Upper lobe of left lung (tissue), 6 donors: ENCODE measurements at places on chromosomes 16 and 17.
A peak's percentile ranks its signal among the peaks of the same experiment; 100 is the strongest.

- DNase-seq = no peak
- H3K27me3 ChIP-seq = no peaks in the 10 kb centered on the region
- H3K4me1 ChIP-seq = peaks cover 67% of the 10 kb centered on the region
- no peak overlapping the region for H3K4me3 ChIP-seq
Observed at GRCh38 chr17:1003972-1004768, 7.2 kb downstream of the TIMM22 start.

- peaks cover 32% of the 10 kb centered on the region for H3K27me3 ChIP-seq
- H3K27ac ChIP-seq = no peak overlapping the region
- H3K4me3 ChIP-seq = no peak overlapping the region
- peaks cover 25% of the 10 kb centered on the region for H3K4me1 ChIP-seq
Observed at GRCh38 chr16:51157698-51158097, 6.6 kb upstream of the SALL1 start.

- DNase-seq = no peak
- H3K36me3 ChIP-seq = no peaks in the 10 kb centered on the region
- H3K27ac ChIP-seq = no peak overlapping the region
- H3K4me3 ChIP-seq = no peak overlapping the region
- H3K27me3 ChIP-seq = no peaks in the 10 kb centered on the region
Observed at GRCh38 chr16:85238233-85238647, 126.0 kb upstream of the CIBAR2 start.

DNA sequence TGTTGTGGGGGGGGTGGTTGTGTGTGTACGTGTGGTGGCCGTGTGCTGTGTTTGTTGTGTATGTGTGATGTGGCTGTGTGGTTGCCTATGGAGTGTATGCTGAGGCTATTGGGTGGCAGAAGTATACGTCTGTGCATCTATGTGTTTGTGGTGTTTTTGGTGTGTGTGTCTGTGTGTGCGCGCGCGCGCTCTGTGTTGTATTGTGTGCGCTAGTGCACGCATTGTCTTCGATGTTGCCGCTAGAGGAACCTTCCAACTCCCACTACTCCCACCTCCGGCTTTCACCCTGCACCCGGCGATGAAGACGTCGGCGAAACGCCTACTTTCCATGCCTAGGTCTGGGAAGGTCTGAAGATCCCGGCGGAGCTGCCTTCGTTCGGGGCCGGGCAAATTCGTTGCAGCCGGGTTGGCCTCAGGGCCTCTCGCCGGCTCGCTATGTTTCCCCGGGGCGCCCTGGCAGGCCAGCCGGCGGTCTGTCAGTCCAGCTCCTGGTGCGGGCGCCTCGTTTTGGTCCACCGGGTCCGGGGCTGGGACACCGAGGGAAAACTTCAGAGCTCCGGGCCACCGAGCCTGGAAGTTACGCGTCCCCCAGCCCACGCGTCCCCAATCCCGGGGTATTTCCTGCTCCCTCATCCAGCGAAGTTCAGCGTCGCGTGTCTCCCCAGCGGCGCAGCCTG is 5.2 kb upstream of the DLX4 start:
- no peak overlapping the region for H3K27ac ChIP-seq
- no peak for DNase-seq
- H3K27me3 ChIP-seq = peaks cover 44% of the 10 kb centered on the region
- H3K4me3 ChIP-seq = no peak overlapping the region

DNA sequence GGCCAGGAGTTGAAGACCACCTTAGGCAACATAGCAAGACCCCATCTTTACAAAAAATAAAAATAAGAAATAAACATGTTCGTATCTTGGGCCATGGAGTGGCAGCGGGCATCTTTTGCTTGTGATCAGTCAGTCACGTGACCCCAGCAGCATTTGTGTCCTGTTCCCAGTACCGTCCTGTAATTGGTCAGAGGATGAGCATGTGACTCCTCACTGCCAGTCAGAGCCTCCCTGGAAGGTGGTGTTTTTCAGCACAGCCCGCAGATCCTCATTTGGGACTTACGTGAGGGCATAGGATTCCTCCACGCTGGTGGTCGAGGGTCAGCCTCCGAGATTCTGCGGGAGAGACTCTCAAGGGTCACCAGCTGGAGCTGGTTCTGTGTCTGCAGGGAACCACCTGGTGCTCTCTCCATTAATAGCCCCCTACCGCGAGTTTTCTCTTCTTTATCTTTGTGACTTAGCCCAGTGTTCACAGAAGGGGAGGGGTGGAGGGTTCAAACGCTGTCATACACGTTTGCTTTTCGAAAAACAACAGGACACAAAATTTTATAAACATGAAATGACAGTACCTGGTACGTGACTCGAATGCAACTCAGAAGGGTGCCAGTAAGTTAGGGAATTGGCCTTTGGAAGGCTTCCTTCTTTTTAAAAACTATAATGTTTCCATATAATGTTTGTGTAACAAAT is 17.2 kb downstream of the MRC2 start:
- no peak overlapping the region for H3K4me3 ChIP-seq
- H3K4me1 ChIP-seq = peaks cover 13% of the 10 kb centered on the region
- no peaks in the 10 kb centered on the region for H3K36me3 ChIP-seq
- no peak overlapping the region for H3K27ac ChIP-seq

- no peaks in the 10 kb centered on the region for H3K36me3 ChIP-seq
- H3K27ac ChIP-seq = peak overlapping the region; percentile 35
- no peaks in the 10 kb centered on the region for H3K27me3 ChIP-seq
- peak; percentile 85 for DNase-seq
- no peak overlapping the region for H3K4me3 ChIP-seq
- peaks cover 18% of the 10 kb centered on the region for H3K4me1 ChIP-seq
Observed at GRCh38 chr16:85416228-85417109, 196.7 kb upstream of the GSE1 start.

GRCh38 chr16:10121491-10121890 is 60.7 kb downstream of the GRIN2A start:
- H3K27me3 ChIP-seq = no peaks in the 10 kb centered on the region
- no peaks in the 10 kb centered on the region for H3K36me3 ChIP-seq
- DNase-seq = no peak

- H3K4me3 ChIP-seq = no peak overlapping the region
- no peak for DNase-seq
- no peaks in the 10 kb centered on the region for H3K27me3 ChIP-seq
- no peaks in the 10 kb centered on the region for H3K4me1 ChIP-seq
- H3K27ac ChIP-seq = no peak overlapping the region
Observed at GRCh38 chr17:33124871-33125551, 133.4 kb downstream of the SPACA3 start.

DNA sequence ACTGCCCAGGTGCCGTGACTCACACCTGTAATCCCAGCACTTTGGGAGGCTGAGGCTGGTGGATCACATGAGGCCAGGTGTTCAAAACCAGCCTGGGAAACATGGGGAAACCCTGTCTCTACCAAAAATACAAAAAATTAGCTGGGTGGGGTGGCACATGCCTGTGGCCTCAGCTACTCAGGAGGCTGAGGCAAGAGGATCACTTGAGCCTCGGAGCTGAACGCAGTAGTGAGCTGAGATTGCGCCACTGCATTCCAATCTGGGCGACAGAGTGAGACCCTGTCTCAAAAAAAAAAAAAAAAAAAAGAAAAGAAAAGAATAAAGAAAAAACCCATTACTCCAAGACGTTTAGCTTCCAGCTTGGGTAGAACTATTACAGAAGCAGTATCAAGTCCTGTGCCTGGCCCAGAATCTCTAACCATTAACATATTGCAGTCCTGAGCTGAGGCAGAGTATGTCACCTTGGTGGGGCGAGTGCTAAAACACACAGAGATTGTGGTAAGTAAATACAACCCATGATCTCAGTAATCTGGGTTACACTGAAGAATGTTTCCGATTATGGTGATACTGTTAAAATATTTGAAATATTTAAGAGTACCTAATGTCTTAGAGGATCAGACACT is 23.2 kb upstream of the CFAP20 start:
- H3K4me1 ChIP-seq = no peaks in the 10 kb centered on the region
- DNase-seq = no peak
- no peak overlapping the region for H3K27ac ChIP-seq
- no peaks in the 10 kb centered on the region for H3K36me3 ChIP-seq
- H3K27me3 ChIP-seq = no peaks in the 10 kb centered on the region

DNA sequence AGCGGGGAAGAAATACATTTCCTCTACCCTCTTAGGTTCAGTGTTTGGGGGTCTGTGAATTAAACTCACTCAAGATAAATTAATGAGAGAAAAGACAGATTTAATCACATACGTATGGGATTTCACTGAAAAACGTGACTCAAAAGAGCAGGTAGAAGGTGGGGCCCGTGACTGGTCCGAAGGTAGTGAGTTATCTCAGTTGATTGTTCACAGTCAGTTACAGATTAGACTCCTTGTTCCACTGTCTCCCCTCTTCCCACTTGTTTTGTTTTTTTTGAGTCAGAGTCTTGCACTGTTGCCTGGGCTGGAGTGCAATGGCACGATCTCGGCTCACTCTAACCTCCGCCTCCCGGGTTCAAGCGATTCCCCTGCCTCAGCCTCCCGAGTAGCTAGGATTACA is 301.2 kb downstream of the SEC14L1 start:
- H3K27ac ChIP-seq = peak overlapping the region; percentile 81
- H3K4me3 ChIP-seq = no peak overlapping the region
- no peak for DNase-seq
- peaks cover 96% of the 10 kb centered on the region for H3K4me1 ChIP-seq

DNA sequence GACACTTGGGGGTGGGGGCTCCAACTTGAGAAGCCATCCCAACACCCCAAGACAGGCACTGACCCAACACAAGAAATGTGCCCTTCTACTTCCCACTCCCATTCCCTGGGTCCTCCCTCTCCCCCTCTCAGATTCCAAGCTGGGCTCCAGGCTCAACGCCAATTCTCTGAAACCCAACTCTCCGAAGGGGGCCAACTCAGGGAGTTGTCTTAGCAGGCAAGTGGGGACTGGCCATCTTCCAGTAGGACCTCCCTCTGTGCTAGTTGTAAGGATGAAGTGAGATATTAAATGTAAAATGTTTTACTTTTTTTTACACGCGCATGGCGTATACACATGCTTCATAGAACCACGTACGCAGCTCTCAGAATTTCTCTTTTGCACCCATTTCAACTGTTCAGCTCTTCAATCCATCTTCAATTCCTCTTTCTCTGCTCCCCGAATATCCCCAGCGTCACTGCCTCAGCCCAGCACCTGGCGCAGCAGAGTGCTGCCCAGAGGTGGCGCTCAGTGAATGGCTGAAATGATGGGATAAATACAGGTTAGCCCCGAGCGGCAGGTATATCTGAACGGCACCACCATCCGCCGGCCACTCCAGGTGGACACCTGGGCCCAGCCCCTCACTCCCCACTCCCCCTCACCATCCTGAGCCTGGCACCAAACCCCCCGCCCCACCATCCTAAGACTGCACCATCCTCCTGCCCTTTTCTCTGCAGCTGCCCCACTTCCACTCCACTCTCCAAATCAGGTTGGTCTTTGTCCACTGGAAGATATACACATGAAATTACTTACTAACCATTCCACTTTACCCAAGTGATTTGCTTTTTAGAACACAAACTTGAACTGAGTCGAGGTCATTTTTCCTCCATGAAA is 43.9 kb upstream of the TNRC6C start:
- no peaks in the 10 kb centered on the region for H3K4me1 ChIP-seq
- no peaks in the 10 kb centered on the region for H3K36me3 ChIP-seq
- no peaks in the 10 kb centered on the region for H3K27me3 ChIP-seq
- H3K27ac ChIP-seq = no peak overlapping the region
- no peak overlapping the region for H3K4me3 ChIP-seq

- no peaks in the 10 kb centered on the region for H3K36me3 ChIP-seq
- peak; percentile 92 for DNase-seq
- H3K4me1 ChIP-seq = peaks cover 40% of the 10 kb centered on the region
- peak overlapping the region; percentile 35 for H3K4me3 ChIP-seq
Observed at GRCh38 chr16:49857423-49858181, 1.7 kb upstream of the ZNF423 start.

DNA sequence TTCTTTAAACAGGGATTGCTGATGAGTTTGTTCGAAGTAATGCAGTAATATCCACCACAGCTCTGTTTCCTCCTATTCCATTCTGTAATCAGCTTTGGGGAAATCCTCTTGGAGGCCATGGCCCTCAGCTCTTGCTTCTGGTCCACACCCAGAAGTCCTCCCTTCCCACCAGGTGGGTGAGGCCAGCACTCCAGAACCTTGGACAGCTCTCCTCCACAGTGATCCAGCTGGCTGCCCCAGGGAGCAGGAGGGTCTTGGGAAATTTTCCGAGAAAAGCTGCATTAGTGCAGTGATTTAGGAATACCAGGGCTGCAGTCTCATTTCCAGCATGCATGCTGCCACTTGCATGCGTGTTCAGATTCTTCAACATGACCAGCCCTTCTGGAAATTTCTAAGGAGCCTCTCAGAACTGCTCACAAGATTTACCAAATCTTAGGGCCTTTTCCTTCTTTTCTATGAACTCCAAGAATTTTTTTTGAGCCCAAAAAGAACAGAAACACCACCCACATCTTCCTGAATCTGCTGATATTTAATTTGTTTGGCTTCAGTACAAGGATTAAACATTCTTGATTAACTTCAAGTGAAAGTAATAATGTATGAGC is 4.2 kb downstream of the SMPD3 start:
- no peak overlapping the region for H3K27ac ChIP-seq
- H3K4me1 ChIP-seq = peaks cover 20% of the 10 kb centered on the region
- DNase-seq = no peak
- no peaks in the 10 kb centered on the region for H3K27me3 ChIP-seq
- no peak overlapping the region for H3K4me3 ChIP-seq

DNA sequence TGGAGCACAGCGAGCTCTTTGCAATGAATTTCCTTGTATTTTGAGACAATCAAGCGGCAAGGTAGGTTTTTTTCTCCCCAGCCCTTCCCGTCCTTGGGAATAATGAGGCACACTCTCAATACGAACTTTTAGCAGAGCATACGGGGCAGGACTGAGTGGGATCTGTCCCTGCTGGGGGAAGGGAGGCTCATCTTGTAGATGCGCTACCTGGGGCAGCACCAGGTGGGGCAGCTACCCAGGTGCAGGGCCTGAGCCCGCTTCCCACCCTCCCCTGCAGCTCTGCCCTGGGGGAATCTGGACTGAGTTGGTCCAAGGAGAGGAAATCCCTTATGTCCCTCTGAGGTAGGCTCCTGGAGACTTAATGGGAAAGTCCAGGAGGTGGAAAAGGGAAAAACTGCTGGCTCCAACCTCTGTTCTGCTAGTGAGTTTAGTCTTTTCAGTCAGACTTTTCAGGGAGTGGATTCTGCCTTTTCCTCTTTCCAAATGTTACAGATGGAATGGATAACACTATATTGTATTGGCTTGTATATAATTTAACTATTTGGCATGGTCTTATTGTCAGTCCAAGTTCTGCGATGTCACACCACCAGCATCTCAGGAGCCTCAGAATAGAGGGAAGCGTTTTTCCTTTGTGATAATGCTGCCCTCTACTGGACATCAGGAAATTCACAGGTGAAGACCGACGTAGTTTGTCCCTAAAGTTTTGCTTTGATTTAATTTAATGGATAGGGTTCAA is 9.6 kb upstream of the CES1 start:
- no peaks in the 10 kb centered on the region for H3K27me3 ChIP-seq
- no peaks in the 10 kb centered on the region for H3K4me1 ChIP-seq
- H3K36me3 ChIP-seq = no peaks in the 10 kb centered on the region
